Stimulated activated CD8-positive, alpha-beta memory T cell treated with anti-CD3 and anti-CD28 coated beads, Interleukin-7, amount 100 ng/mL, for 1 hour (primary cell): ENCODE measurements at places on chromosomes 5 and 9.

DNA sequence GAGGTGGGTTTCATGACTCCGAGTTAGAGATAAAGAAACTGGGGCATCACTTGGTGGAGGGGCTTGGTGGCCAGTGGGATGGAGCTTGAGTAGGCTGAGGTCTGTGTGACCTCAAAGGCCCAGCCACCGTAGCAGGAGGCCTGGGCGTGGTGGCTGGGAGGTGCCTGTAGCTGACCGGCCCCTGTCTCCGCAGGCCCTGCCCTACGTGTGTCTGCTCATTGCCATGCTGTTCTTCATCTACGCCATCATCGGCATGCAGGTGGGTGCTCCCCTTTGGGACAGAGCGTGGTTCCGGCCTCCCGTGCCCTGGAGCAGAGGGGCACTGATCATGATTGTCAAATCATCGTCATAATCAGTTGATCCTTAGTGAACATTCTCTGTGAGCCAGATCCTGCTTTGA, 196.2 kb downstream of the CACNA1B start:
- no peak for DNase-seq

DNA sequence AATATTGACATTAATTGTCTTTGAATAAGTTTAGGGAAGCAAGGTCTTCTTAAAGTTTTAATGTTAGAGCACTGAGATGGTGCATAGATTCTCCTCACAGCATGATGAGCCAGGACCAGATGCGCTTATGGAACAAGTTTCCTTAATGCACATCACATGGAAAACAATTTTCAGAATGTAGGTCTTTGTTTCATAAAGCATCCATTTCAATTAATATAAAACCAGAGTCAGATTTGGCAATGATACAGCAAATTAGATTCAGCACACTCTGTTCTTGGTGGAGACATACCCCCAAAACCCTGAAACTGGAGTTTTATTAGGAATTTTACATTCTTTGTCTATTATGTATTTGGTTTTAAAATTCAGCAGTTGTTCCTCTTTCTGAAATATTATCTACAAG, 402.1 kb upstream of the SEMA6A start:
- DNase-seq, result no peak

- DNase-seq, result no peak
Measured at GRCh38 chr5:180491496-180491895, 2.7 kb upstream of the CNOT6 start.

DNA sequence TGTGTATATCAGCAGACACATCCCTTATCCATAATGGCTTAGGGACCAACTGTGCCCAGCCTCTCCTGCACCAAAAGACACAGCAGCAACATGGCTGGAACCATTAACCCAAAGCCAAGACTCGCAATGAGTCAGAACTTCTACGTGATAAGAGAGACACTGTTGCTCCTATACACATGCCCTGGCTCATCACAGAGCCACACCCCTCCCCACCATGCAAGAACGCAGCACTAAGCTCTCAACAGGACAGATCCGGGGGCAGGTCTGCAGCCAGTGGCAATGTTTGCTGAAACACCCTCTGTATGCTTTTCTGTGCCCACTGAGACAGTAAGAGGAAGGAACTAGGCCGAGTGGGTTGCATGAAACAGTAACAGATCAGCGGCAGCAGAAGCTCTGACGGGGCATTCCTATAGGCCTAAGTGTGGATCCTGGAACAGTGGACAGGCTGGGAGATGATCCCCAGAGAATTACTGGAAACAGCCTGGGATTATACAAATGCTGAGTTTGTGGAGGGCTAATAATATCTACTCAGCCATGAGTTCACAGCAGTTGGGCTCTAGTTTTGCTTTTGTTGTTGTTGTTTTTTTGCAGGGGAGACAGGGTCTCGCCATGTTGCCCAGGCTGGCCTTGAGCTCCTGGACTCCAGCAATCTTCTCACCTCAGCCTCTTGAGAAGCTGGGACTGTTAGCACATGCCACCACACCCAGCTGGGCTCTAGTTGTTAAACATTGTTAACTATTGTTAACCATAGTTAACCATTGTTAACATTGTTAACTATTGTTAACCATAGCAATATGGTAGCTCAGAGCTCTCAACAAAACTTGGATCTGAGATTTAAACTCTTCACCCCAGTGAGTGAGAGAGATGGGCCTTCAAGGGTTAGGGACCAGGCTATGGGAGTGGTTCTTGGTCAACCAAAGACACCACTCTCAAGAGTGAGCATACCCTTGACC, 41.0 kb downstream of the B4GALT1 start:
- DNase-seq, result no peak

DNA sequence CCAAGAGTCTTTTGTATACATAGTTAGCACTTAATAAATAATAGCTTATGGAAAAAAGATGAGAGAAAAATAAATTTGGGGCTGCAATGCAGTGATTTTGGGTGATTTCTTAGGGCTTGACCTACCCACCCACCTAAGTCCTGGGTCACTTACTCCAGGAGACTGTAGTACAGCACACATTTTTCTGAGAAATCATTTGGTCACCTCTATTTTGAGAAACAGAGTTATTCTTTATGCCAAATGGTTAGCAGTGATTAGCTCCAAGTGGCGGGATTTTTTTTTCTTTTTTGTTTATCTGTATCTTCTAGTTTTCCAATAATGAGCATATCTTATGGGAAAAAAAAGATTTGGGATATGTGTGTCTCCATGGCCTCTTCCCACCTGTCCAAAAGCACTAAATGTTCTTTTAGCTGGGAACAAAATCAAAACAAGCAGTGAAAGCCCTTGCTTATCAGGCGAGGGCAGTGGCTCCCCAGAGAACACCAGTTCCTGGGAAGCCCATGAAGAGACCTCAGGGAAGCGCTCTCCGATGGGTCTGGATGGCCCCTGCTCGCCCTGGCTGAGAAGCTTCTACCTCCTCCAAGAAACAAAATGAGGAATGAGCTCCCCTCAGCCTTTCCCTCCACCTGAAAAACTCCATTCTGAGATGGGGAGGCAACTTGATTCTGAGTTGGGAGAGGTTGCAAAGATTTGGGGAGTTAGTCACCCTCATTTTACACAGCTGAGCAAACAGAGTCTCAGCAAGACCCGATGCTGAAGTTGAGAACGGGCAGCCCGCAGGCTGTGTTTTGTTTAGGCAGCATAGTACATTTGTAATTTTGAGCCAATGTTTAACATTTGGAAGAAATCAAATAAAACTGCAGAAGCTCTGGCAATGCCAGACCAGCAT, 69.9 kb downstream of the CYFIP2 start:
- DNase-seq, result no peak

DNA sequence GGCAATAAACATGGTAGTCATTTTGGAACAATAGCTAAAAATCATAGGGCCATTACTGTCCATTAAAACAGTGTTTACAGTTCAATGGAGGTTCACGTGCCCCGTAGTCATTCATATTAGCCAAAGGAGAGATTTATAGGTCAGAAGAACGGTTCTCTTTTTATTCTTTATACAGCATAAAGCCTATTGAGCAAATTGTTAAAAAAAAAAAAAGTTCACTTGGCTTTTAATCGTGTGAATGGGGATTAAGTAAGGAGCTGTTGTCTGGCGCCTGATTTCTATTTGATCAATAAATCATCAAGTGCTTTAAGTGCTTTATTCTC, 69.1 kb upstream of the TBCA start:
- DNase-seq, result no peak

DNA sequence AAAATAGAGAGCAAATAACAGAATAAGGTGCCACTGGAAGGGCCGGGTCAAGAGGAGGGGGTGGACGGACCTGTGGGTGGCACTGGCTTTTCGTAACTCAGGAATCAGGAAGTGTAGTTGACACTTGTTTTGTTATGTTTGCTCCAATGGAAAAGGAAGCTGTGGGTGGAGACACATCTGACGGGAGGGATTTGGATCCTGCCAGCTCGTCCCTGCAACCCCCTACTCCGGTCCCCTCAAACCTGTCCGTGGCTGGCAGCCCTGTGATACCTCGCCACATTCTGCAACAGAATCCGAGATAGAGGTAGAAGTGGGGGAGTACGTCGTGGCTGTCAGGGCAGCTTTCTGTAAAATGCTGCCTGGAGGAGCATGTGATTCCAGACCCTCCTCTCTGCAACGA, 104.2 kb upstream of the IER5L start:
- DNase-seq, result no peak

GRCh38 chr5:69528035-69528434, 32.0 kb upstream of the GTF2H2C start:
- no peak for DNase-seq

GRCh38 chr5:142478113-142478512, 153.3 kb upstream of the SPRY4 start:
- no peak for DNase-seq

GRCh38 chr9:97397220-97397619, 14.7 kb upstream of the TDRD7 start:
- no peak for DNase-seq

DNA sequence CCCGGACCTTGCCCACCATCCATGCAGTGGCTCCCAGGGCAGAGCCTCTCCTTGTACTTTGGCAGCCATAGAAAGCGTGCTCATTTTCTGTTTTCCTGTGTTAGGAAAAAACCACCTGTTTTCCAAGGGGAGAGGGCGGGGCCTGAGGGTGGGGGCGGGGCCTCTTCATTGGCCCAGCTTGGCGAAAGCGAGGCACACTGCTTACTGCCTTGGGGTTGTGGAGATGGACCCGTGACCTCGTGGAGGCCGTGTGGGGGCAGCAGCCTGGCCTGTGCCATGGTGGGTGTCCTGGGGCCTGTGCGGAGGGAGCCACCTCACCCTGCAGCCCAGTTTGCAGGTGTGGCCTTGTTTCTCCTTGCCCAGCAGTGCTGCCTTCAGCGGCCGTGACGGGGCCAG, 4.4 kb upstream of the TOR4A start:
- no peak for DNase-seq

DNA sequence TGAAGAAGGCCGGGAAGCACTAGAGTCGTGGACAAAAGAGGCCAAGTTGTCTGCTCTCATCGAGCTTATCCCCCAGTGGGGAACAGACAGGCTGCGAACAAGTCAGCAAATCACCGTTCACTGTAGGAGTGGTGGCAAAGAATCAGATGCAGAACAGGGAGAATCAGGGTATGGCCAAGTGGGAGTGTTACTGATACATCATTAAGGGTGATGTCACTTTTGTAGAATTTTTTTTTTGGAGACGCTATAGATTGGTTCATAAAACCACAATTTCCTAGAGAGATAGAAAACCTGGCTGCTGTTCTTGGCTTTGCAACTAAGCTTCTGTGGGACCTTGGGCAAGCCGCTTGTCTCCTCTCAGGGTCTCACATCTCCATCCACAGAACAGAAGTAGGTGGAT, 21.3 kb downstream of the SPRY4 start:
- DNase-seq, result no peak

- DNase-seq, result no peak
Measured at GRCh38 chr9:2591967-2592366, 29.6 kb upstream of the VLDLR start.

DNA sequence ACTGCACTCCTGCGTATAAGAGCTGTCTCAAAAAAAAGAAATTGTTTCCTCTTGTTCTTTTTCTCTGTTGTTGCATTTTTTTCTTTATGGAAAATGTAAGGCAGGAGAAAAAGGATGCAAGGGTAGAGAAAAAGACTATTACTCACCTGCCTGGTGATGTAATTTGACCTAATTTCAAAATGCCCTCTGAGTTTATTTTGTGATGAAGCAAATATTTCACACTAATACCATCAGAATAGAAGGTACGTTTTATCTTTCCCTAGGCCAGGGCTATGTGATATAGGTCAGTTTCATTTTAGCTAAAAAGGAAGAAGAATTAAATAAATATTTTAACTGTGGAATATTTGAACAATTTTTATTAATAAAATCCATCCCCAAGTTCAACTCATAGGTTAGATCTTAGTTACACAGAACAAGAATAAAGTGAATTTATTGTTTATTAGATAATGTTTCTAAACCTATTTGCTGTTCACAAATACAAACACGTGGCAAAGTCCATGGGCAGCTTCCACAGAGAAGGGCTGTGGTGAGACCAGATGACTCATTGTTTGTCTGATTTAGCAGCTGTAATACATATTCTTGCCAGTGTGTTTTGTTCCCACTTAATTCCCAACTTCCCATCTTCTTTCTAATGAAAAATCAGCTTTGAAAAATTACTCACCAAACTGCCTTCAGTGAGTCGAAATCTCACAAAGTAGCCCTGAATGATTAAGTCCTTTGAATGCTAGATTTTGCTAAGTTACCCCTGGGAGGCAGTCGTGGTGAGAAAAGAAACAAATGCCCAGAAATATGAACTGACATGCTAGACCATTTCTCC, 52.8 kb upstream of the CCDC112 start:
- no peak for DNase-seq

- no peak for DNase-seq
Measured at GRCh38 chr9:87676976-87677775, 48.7 kb upstream of the CTSL start.

DNA sequence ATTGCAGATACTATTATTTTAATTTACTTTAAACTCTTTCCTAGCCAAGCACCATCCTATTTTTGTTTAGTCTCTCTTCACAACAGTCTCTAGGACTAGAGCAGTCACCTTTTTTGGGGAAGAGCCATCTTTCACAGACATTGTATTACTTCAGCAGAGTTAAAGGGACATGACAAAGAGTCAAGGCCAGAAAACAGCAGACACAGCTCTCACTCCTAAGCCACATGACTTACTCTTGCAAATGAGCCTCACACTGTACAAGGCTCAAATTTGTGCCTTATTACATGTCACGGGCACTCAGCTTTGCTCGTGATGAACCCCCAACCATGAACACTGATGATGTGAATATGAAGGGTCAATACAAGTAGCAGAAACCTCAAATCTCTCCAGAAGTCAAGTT, 104.3 kb downstream of the ZNF608 start:
- DNase-seq, result no peak

DNA sequence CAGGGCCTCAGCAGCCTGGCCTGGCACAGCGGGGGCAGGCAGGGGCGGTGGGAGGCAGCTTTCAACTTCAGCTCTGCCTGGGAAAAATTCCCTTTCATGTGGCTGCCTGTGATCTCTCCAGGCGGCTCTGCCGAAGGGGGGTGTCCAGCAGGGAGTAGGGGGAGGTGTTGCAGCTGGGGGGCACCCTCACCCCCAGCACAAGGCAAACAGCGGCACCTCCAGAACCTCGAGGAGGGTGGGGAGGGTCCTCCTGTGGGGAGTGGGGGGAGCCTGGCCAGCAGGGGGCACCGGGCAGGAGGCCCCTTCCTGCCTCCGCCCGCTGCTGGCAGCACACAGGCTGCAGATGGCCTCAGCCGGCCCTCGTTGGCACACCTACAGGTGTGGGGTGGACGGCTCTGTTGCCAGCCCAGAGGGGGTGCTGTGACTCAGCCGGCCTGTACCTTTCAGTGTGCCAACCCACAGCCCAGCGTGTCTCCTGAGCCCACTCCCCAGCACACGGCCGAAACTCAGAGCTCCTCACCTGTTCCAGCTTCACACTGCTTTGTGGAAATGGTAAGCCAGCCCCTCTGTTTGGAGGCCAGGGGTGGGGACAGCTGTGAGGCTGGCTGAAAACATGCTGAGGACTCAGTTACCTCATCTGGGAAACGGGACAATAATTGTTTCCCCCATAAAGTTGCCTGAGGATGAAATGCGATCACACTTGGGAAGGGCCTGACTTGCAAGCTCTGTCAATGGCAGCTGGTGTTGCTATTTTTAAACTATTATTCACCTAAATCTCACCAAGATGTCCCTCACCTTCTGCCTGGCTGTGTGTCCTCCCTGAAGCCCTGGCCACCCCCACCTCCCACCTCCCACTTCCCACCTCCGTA, 37.0 kb downstream of the CXXC5 start:
- DNase-seq, result no peak
